ENCODE measurements at places on chromosomes 5 and 9.

- no peak for DNase-seq
These were observed 70.6 kb downstream of the HMHB1 start for GRCh38 chr5:143882520-143882919.

DNA sequence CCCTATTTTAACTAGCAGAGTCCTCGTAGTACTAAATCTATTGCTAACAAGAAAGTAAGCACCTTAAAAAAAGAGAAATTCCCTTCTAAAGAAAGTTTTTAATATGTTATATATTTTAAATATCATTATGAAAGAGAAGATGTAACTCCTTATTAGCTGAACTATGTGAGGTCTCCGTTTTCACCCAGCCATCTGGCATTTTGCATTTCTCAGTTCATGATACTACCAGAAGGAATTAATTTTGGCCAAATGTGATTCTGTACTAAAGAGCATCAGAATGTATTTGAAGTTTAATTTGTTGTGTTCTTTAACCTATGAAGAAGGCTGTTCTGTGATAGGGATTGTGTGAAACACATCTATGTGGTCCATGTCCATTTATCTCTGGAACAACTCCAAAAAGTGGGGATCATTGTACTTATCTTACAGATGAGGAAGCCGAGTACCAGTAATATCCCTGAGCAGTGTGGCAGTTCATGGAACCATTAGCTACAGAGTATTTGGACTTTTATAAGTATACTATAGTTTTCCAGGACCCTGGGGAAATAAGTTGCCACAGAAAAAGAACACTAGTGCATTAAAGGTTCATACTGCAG, 29.8 kb downstream of the TNFAIP8 start:
- DNase-seq: no peak

DNA sequence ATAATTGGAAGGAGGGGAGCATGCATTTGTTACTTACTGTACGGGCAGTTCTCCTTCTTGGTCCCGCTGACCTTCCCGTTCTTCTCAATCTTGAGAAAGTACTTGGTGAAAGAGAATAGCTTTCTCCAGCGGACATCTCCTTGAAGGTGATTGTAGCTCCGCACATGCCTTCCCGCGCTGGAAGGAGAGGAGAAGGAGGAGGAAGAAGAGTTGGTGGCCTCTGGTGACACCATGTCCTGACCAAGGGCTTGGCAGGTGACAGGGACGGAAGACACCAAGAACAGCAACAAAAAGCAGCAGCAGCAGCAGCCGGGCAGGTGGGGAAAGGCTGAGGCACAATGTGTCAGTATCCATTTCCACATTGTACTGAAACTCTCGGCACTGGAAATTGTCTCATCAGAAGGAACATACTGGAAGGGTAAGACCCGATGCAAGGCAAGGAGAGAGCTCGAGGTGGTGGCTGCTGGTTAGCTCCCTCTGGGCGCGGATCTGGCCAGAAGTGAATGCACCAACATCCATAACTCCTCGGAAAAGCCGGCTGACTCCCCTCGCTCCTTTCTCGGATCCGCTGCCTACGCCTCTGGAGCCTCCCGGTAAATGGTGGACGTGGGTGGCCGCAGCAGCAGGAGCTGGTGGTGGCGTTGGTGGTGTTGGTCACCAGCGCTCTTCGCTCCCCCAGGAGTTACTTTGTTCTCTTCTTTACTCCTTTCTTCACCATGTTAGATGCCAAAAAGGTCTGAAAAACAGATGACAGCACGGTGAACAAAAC, 715 bp downstream of the FGF10 start:
- DNase-seq: no peak

- no peak for DNase-seq
These were observed 129.4 kb upstream of the BASP1 start for GRCh38 chr5:17088051-17088450.

DNA sequence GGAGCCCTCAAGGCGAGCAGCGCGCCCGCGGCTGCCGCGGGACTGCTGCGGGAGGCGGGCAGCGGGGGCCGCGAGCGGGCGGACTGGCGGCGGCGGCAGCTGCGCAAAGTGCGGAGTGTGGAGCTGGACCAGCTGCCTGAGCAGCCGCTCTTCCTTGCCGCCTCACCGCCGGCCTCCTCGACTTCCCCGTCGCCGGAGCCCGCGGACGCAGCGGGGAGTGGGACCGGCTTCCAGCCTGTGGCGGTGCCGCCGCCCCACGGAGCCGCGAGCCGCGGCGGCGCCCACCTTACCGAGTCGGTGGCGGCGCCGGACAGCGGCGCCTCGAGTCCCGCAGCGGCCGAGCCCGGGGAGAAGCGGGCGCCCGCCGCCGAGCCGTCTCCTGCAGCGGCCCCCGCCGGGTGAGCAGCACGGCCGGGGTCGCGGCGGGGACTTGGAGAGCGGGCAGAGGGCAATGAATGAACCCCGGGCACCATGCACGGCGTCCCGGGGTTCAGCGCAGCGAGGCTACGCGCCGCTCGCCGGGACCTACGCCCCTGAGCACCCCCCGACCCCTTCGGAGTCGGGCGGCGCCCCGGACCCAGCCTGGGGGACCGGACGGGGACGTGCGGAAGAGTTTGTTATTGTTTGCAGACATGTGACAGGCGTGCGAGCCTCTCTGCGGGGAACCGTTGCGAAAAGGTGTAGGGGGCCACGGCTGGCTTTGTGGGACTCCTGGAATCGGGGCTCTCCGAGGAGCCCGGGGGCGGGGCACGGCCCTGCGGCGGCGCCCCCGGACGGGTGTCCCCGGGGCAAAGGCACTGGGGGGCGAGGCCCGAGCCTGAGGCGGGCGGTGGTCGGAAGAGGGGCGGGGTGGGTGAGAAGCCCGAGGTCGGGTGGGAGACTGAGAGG, 553 bp downstream of the MAP3K1 start:
- no peak for DNase-seq

DNA sequence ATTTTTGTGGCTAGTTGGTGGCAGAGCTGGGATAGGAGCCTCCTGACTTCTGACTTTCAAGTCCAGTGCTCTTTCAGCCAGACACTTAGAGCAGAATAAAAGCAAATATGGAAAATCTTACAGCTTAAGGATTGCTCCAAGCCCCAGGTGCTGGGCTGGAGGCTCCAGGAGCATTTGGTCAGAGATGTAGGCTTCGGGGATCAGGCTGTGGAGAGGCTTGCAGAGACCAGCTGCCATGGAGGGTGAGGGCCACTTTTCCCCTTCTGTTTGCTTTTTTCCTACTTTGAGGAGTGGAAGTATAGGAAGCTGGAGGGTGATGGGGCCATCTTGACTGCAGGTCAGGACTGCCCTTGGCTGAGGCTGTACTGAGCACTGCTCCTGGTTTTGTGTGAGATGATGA, 58.9 kb downstream of the RGS3 start:
- no peak for DNase-seq
